ENCODE measurements at places on chromosomes 7 and 10. TPM values are rescaled to one million over a fixed set of nuclear protein-coding genes. Genes with fewer than 3 reads are reported as not detected.

DNA sequence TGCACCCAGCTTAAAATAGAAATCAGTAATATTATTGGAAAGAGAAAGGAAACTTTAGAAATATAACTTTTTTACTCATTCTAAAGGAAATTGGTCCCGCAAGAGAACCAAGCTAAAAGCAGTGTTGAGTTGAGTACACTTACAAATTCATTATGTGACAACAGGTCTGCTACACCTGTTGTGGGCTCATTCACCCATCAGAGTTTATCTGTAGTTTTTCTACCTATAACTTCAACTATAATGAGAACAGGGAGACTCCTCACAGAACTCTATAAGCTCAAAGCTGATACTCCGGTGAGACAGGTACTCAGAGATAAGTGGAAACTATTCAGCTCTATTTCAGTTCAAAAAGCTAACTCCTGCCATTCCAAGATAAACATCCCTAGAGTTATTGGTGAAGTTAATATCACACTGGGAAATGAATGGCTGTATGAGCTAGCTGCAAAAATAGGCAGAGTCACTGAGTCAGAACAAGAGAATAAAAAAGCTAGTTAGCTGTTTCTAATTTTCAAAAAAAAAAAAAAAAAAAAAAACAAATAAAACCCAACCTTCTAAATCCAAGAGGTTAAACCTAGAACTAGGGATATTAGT lies 121.3 kb downstream of the PPP1R3A start:
- no peak for DNase-seq

- DNase-seq, result no peak
Observed at GRCh38 chr7:124643311-124643811, 122.2 kb downstream of the GPR37 start.

DNA sequence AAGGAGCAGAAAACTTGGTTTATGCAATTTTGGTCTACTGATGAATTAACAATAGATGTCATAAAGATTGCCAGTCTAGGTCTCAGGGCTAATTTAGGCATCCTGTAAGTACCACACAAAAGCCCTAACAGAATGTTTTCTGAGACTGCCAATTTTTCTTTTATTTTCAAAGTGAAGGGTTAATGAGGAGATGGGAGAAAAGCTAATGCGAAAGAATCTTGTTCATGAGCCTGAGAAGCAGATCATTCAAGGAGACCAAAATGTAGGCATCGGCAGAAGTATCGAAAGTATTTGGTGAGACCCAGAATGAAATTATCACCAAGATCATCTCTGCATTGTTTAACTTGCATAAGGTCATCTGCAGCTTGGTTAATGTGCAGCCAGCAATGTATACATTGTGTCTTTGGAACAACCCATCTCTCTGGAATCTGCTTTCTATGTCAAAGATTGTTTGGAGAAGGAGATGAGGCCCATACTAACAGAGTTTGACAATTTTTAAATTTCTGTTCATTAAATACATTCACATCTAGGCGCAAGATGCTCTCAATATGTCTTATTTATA lies 163.3 kb upstream of the GLI3 start:
- no peak for DNase-seq

GSDME gene
- 6.4 TPM for total RNA-seq

TMEM139 gene
- total RNA-seq, result 2.3 TPM

GRCh38 chr7:40851001-40851400 lies 716.2 kb downstream of the SUGCT start:
- no peak for DNase-seq

TMEM213 gene
- total RNA-seq, result not detected

OPALIN gene
- not detected for total RNA-seq

- DNase-seq, result no peak
Observed at GRCh38 chr10:107576746-107577145, 412.2 kb upstream of the SORCS1 start.

OR13A1 gene
- total RNA-seq, result not detected

SOSTDC1 gene
- not detected for total RNA-seq

FAM25G gene
- total RNA-seq, result not detected

GRCh38 chr7:90412458-90413184 lies 9.4 kb downstream of the CLDN12 start:
- peak; percentile 15 for DNase-seq

DNA sequence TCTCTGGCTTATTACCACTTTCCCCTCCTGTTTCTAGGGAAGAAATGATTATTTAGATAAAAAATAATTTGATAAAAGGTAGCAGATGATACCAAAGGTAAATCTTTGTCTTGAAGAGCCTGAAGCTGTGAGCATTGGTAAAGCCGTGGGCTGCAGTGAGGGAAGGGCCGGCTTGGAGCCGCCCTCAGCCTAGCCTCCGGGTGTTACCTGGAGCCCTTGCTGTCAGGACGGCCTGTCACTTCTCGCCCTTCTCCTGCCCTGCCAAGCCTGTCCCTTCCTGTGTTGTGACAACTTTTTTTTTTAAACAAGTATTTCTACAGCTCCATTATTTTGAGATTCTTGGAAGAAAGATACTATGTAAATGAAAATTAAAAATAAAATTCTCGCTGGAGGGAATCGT lies 7.0 kb downstream of the CUX1 start:
- DNase-seq, result no peak

DNA sequence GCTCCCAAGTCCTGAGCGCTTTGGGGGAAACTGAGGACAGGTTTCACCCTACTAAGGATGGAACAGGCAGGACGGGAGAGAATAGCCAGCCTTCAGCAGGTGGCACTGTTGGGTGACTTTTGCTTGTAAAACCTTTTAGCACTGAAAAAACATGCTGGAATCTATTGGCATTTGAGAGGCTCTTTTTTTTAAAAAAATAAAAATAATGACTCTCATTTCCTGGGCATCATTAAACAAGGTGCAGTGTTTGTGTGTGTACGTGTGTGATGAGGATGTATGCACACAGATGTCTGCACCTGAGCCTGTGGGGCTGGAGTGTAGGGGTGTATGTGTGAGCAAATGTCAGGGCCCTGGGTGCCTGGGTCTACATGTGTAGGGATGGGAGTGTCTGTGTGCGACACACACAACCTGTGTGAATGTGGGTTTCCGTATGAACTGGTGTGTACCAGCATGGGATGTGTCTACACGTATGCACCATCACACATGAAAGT lies 177.9 kb downstream of the RPS24 start:
- no peak for DNase-seq

DNA sequence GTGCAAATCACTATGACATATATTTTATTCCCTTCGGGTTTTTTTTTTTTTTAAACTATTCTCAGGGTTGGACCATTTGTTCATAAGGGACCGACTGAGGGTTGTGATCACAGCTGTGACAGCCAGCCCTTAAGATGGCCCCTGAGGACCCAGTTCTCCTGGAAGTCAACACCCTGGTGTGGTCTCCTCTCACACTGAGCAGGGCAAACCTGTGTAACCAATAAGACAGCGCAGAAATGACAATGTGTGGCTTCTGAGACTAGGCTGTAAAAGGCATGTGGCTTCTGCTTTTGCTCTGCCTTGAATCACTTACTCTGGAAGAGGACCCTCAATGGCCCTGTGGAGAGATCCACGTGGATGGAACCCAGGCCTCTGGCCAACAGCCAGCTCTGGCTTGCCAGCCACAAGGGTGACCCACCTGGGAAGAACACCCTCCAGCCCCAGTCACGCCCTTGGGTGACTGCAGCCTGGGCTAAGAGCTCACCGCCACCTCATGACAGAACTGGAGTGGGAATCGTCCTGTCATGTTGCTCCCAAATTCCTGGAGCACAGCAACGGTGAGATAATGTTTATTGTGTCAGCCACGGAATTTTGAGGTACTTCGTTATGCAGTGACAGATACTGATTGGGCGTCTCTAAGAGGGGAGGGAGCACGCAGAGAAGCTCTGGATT lies 127.1 kb downstream of the CLEC2L start:
- DNase-seq, result no peak

COL17A1 gene
- not detected for total RNA-seq

- no peak for DNase-seq
Observed at GRCh38 chr10:114953047-114953446, 15.1 kb downstream of the TRUB1 start.

FZD8 gene
- 0.21 TPM for total RNA-seq

Measured in activated naive CD8-positive, alpha-beta T cell treated with anti-CD3 and anti-CD28 coated beads for 36 hours (primary cell).